Inflammatory macrophage treated with lipopolysaccharide for 1 hour (primary cell): ENCODE measurements at places on chromosomes 4 and X.

DNA sequence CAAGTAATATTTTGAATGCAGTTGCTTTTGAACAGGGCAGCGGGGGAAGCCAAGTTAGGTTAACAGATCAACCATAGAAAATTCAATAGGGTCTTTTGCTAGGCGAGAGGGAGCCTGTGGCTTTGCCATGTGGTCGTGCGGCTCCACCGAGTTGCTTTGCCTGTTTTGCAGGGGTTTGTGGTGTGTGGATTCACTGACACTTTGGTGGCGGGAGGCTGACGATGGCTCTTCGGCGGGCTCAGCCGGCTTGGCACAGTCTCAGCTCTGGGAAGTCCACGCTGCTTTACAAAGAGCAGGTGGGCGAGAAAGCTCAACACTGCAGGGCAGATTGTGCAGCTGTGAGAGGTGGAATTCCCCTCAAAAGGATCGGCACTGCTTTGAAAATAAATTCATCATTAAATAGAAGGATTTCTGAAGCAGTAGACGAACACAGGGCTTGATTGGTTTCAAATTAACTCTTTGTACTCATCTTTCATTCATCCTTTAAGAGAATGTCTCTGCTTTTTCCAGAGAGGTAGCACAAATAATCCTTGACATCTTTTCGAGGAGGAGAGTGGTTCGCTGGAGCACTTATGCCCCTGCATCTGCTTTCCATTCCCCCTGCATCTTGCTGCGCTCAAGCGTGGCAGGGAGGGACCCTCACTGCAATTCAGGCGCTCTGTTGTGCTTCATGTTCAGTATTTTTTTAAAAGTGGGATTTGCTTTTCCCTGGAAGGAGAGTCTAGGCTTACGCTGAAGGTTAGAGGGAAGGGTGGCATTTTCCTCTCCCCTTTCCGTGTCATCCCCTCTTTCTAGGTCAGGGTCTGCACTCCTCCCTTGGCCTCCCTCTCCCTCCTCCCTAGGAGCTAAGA, 201.8 kb upstream of the LEF1 start:
- DNase-seq: no peak

- DNase-seq: no peak
These were observed 254.5 kb upstream of the ADGRL3 start for GRCh38 chr4:60945641-60946040.

DNA sequence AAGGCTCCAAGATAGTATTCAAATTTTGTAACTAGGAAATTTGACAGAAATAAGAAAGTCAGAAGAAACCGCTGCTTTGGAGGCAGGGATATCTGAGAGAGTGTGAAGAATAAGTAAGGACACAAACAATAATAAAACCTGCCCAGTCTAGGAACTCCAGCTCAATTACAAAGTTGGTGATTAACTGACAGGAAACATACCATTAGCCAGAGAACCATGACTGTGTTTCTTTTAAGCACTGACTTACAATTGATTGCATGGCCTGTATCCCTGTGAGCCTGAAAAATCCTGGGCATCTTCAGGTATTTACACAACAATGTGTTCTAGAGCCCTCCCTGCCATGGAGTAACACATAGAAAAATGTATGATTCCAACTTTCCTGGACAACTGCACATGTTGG, 127.4 kb downstream of the GRIA3 start:
- DNase-seq: no peak

GRCh38 chr4:77126809-77127208, 30.2 kb upstream of the CCNG2 start:
- DNase-seq: peak; percentile 73

GRCh38 chr4:107147873-107148272, 111.8 kb upstream of the DKK2 start:
- no peak for DNase-seq

- peak; percentile 20 for DNase-seq
These were observed 2.2 kb upstream of the CFI start for GRCh38 chr4:109803924-109804571.

- peak; percentile 7 for DNase-seq
These were observed 716 bp downstream of the FHIP1A start for GRCh38 chr4:151409470-151410313.

DNA sequence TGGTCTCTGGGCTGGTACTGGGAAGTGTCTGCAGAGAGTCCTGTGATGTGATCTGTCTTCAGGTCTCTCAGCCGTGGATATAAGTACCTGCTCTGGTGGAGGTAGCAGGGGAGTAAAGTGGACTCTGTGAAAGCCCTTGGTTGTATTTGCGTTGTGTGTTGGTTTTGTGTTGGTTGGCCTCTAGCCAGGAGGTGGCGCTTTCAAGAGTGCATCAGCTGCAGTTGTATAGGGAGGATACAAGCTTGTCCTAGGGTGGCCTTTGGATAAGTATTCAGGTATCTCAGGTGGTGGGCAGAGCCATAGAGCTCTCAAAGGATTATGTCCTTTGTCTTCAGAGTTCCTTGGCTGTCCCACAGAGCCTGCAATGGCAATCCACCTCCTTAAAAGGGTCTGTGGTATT, 111.6 kb downstream of the MAGEB17 start:
- no peak for DNase-seq

DNA sequence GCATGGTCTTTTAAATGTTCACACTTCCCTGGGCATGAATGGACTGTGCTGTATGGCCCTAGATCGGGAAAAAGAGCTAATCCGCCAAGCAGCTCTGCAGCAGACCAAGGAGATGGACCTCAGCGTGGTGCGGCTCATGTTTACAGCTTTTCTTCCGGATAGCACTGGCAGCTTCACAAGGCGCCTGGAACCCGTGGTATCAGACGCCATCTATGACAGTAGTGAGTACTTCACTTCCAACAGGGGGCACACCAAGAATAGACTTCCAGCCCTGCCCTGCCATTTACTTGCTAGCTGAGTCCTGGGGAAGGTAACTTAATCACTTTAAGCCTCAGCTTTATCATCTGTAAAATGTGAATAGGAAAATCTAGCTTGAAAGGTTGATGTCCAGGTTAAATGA, 77.7 kb downstream of the NFKB1 start:
- DNase-seq: no peak

DNA sequence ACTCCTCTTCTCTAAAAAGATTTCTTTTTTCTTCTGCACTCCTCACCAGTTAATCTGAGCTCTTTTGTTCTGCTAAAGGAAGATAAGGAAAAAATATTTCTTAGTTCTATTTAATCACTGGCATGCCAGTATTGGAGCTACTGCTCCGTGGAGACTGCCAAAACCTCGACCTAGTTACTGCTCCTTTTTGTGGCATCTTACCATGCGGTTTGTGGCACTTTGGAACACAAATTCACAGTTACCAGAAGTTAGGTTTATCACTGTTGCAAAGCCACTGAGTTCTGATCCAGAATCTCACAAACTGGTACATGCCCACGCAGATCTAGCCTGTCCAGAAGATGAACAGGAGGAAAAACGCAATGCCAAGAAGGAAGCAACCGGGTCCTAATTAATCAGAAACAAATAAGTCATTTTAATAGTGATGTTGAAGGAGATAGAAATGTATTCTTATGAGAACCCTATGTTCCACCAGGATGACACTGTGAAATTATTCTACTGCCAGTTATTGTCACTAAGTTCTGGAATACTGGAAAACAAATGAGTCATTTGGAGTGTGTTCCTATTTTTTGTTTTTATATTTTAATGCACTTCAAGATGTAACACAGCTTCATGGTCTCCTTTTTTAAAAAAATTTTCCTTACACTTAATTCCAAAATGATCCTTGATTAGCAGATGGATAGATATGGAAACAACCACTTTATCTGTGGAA, 106.7 kb upstream of the GK2 start:
- DNase-seq: no peak

DNA sequence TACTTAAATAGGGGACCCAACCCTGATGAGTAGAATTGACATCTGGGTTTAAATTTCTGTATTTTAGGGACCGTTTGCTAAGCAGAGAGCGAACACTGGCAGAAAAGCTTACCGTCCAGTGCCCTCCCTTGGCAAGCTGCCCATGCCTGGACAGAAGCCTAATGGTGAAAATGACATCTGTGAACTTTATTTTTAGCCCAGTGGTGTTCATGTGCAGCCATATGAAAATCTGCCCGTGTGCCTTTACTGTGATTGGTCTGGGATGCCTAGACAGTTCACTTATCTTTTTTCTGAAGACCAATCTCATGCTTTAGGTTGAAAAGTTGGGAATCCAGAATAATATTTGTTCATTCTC, 1.1 kb downstream of the STBD1 start:
- DNase-seq: no peak

GRCh38 chr4:48554606-48555005, 64.6 kb downstream of the ZAR1 start:
- no peak for DNase-seq

- DNase-seq: peak; percentile 13
These were observed 362 bp downstream of the NCAPG start for GRCh38 chr4:17811078-17811603.

GRCh38 chr4:123408471-123409084, 12.0 kb downstream of the SPRY1 start:
- no peak for DNase-seq

GRCh38 chr4:137253949-137254348, 278.3 kb downstream of the PCDH18 start:
- DNase-seq: no peak

DNA sequence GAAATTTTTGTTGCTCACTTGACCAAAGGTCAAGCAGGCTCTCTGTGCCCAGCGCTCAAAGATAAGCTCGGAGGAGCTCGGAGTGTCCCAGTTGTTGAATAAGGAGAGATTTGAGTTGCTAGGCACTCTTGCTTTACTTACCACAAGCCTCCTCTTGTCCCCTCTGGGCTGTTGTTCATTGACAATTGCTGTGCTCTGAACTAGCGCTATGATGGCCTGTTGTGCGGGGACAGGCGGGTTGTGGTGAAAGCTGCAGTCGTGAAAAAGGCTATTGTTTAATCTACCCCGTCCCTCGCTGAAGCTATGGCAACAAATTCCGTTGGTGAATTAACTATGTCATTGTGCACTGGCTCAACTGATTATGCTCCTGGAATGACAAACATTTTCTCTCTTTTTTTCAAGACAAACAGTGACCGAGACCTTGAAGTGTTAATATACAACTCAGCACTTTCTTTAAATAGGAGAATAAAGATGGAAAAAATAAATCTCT, 21.0 kb upstream of the POLA1 start:
- no peak for DNase-seq
